ENCODE measurements at places on chromosomes 2 and 18.

DNA sequence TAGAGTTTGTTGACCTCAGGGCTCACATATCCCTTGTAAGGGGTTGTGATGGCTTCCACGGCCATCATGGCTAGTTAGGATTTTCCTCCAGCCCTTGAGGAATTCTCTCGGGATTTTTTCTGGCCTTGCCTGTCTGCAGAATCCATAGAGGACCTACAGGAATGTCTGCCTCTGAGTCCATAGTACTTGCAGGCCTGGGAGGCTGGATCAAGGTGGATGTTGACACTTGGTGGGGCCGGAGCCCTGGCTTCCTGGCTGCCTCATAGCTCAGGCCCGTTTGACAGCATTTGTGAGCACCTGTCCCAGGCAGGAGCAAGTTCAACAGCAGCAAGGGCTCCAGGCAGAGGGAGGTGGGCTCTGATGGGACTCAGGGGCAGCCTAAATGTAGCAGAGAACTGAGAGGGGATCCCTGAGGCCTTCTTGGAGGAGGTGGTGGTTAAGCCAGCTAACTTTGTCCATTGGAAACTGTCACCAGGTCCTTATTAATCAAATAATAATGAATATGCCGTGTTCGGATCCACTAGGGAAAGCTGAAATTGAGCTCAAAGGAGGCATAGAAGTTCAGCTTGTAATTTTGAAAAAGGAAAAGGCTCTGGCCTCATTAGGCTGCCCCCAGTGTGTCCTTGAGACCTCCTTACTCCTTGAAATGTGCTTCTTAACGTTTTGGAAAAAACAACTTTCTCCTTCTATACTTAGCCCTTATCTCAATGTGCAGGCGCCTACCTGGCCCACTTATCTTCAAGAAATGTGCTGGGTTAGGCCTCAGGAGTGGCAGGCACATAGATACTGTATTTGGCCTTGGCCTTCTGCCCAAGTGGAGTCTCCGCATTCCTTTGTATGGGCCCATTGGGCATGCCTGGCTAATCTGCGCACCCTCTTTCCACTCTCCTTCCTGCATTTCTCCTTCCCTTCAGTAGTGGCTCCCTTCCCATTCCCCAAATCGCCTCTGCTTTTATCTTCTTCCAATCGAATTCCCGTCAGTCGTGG lies 66.9 kb downstream of the HPCAL1 start:
- no peak for DNase-seq

GRCh38 chr2:184793176-184793575 lies 194.8 kb downstream of the ZNF804A start:
- DNase-seq, result no peak

DNA sequence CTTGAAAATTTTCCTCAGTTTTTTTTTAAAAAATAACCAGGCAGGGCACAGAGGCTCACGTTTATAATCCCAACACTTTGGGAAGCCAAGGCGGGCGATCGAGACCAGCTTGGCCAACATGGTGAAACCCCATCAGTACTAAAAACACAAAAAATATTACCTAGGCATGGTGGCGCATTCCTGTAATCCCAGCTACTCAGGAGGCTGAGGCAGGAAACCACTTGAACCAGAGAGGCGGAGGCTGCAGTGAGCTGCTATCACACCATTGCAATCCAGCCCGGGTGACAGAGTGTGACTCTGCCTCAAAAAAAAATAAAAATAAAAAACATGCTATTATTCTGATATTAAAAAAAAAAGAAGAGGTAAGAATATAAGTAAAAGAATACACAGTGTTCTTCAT lies 191.0 kb downstream of the ZEB2 start:
- no peak for DNase-seq

GRCh38 chr2:171307560-171307959 lies 126.2 kb downstream of the METTL8 start:
- no peak for DNase-seq

DNA sequence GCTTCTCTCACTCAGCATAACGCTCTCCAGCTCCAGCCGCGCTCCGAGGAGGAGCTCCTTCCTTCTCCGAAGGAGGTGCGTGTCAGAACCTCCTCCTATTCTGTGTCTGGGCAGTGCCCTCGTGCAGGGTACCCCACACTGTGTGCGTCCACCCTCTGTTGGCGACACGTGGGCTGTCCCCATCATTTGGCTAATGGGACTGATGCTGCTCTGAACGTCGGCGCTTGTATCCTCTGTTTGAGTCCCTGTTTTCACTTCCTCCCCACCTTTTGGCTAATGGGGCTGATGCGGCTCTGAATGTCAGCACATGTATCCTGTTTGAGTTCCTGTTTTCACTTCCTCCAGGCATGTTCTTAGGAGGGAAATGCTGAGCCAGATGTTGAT lies 22.2 kb downstream of the KCNG2 start:
- DNase-seq, result no peak

DNA sequence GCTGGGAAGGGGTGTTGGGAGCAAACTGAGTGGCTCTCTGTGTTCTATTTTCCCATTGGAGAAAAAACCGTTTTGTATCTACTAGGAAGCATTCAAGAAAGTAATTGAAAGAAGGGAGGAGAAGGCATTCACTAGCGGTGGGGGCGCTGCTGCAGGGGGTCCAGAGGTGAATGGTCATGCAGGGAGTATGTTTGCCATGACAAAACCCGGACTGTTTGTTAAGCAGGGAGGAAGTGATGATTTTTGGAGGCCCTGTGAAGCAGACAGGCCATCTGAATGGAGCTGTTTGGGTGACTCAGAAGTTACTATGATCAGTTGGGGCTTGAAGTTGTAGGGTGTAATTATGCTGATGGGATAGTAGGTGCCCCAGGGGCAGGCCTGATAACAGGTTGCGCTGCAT lies 7.0 kb downstream of the TAF4B start:
- DNase-seq, result no peak

DNA sequence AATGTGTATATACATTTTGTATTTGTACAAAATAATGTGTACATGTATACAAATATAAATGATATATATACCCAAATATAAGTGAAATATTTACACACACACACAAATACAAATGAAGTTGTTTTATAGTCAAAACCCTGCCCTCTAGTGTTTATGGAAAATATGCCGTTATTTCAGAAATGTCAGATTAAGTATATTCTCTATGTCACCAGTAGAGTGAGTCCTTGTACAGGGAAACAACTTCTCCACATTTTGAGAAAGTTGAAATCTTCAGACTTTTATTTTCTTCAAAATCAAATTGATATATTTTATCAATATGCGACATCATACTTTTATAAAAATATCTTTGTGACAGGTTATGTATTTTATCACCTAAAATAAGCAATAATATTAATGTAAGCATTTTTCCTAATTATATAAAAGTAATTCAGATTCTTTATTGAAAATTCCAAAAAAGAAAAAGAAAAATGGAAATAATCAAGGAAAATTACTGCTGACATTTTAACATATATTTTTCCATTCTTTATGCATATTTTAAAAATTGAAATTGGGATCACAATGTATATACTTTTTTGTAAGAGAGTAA lies 22.4 kb downstream of the ARL6IP6 start:
- no peak for DNase-seq

- DNase-seq, result no peak
Observed at GRCh38 chr2:143584936-143585335, 455.7 kb downstream of the ARHGAP15 start.

DNA sequence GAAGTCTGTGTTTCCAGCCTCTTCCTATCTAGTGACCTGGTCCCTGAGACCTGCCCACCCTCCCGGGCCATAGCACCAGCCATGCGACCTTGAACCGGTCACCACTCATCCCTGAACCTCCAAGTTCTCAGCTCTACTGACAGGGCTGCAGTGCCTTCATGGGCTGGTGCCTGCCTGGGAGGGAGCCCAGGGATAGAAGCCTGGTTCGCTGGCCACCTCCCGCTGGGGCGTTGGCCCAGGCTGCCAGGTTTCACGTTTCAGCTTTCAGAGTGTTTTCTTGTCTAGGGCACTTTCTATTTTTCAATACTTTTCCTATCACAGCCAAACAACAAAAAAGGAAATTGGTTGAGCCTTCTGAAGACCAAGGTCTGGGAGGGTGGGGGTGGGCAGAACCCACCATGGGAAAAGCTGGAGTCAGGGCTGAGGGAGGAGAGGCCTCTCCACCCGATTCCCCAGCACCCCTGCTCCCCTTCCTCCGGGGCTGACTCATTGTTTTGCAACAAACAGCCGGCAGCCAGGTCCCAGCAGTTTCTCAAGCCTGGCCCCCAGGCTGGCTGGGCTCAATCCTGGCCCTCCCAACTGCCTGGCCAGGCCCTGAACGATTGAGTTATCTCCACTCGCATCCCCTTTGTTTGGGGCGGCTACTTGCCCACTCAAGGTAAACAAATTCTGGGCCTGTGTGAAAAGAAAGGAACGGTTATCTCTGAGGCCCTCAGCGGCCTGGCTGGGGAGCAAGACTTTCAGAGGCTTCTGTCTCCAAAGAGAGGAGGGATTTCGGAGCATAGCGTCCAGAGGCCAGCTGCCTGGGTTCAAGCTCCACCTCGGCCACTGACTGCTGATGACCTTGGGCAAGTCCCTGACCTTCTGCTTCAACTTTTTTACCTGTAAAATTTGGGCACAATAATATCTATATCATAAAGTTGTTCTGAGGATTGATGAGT lies 47.5 kb downstream of the ZFP36L2 start:
- DNase-seq, result no peak

Data from stimulated activated CD8-positive, alpha-beta memory T cell treated with anti-CD3 and anti-CD28 coated beads, Interleukin-4, amount 100 ng/mL, for 24 hours (primary cell).